ENCODE measurements at places on chromosomes 7 and 10.

DNA sequence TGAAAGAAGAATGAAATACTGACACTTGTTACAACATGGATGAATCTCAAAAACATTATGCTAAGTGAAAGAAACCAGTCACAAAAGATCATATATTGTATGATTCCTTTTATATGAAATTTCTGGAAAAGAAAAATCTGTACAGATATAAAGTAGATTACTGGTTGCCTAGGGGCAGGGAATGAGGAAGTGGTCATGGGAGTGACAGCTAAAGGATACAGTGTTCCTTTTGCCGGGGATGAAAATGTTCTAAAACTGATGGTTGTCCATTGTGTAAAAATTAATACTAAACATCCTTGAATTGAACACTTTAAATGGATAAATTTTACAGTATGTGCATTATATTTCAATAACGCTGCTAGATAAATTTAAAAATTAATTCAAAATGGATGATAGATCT is 25.1 kb downstream of the ALOX5 start:
- no peak for DNase-seq

- DNase-seq = no peak
These were observed 90.9 kb upstream of the SMNDC1 start for GRCh38 chr10:110395350-110396283.

DNA sequence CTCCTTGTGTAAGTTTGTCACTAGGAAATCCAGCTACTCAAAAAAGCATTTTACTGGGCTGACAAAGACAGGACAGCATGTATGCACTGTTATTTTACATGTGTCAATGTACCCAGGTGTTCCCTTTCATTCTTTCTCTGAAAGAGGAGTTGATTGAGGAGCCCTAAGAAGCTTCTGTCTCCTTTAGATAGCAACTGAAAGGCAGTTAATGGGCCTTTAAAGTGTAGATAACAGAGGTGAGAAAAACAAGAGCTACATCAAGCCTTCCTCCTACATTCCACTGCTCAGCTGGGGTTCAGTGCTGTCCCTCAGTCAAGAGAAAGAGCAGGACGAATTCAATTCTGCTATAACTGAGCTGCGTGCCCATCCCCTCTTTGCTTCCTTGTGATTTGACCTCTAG is 12.8 kb upstream of the WIPF3 start:
- no peak for DNase-seq

DNA sequence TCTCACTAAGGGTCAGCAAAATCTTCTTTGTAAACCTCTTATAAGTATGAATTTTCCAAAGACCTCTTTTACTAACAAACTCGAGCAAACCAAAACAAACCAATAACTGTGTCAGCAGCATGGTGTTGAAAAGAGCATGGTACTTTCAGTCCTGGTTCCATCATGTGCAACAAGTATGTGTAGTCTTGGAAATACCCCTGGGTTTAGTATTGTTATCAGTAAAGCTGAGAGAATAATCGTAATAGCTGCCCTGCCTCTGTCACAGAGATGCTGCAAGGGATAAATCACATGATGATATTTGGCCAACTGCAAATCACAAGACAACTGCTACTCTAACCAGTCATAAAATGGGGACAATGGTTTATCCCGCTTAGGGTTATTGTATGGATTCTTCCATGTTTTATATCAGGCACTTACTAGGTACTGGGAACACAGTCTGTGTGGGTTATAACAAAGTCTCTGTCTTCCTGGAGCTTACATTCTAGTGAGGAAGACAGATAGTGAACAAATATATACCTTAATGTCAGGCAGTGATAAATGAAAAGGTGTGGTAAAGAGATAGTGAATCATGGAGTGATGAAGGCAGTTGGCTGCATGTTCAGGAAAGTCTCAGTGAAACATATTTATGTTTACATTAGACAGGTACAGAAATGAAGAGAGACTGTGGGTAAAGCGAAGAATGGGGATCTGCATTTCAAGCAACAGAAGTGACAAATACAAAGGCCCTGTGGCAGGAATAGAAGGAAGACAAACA is 60.5 kb upstream of the C10orf90 start:
- no peak for DNase-seq

DNA sequence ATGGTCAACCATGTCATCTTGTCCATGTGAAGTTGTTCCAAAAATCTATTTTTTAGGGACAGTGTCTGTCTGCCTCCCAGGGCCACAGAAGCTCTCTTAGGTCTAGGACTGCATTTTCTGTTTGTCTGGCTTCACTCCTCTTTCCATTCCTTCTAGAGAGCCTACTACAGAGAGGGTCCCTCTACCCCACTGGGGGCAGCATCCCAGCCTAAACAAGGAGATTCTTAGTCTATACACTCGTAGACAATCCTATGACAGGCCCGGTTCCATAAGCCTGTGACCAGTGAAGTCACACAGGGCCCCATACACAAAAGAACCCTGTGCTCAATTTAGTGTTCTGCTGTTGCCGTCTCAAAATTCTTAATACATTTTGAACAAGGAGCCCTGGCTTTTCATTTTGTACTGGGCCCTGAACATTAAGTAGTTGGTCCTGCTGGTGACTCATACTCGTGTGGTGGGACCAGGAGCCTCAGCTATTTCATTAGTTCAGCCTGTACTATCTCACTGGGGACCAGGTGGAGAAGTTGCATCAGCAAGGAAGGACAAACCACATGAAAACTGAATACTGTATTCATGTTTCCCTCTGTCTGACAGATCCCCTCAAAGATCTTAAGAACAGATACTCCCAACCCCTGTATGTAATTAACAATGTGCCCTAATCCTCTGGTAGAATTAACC is 23.5 kb upstream of the FAM180A start:
- no peak for DNase-seq

GRCh38 chr7:17560516-17560915 is 262.1 kb downstream of the AHR start:
- no peak for DNase-seq

DNA sequence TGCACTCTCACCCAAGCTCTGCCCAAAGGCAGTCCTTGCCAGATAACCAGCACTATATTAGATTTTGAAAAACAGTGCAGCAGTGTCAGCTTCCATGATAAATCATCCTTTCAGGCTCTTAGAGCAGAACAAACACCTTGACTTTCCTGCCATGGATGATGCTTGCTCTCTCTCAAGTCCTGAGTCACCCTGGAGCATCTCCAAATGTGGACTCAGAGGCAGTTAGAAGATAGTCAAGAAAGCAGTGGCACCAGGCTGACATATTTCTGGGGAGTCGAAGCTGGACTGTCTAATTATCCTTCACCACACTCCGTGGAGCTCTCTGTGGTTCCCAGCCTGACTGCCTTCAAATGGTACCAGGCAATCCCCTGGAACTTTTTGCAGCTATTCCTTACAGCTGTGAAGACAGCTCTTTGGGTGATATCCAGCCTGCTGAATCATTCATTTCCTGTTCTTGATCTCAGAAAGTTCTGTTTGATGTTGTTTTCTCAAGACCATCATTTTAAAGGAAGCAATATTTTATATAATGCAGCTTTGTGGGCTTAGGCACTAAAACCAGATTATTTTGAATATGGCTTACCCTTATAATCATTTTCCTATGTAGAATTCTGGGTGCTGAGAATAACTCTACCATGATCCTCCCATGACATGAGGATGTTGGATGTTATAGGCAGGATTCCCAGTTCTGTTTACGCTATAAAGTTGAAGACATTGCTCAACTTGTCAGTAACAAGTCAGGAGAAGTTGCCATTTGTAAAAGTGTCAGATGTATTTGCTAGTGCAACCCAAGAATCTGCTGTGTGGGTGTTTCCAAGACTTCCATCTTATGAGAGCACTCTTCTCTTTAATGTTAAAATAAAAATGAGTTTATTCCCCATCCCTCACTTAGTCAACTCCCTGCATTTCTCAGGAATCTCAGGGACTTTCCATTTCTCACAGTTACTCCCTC is 233.8 kb downstream of the C7orf25 start:
- DNase-seq = no peak

GRCh38 chr7:32670110-32671025 is 175.1 kb downstream of the AVL9 start:
- DNase-seq = no peak

GRCh38 chr10:26909753-26910152 is 49.0 kb upstream of the ABI1 start:
- DNase-seq = no peak

DNA sequence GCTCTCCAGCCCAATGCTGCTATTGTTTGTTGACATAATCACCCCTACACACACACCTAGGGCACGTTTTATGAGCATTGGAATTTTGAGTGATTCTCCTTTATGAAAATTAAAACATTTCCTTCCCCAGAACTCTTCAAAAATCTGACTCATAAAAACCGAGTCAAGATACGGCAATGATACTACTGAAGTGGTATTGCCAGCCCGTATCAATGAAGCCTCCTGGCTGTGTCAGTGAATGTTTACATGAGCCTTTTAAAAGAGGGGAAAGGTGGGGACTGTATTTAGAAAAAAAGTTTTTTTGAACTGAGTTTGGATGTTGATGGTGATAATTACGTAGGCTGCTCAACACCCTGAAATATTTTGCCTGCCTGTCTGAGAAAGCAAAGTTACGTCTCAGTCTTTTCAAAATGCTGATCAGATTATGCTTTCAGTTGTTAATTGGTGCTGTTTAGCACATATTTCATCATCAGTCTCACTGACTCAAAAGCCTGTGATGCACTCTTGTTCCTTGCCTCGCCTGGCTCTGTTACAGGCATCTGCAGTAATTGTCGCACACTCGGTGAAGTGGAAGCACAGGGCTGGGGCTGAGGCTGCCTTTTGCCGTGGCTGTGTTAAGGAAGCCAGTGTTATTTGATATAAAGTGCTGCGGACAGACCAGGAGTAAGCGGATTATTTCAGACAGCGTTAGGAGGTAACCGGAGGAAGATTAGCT is 157.4 kb upstream of the TCF7L2 start:
- no peak for DNase-seq

DNA sequence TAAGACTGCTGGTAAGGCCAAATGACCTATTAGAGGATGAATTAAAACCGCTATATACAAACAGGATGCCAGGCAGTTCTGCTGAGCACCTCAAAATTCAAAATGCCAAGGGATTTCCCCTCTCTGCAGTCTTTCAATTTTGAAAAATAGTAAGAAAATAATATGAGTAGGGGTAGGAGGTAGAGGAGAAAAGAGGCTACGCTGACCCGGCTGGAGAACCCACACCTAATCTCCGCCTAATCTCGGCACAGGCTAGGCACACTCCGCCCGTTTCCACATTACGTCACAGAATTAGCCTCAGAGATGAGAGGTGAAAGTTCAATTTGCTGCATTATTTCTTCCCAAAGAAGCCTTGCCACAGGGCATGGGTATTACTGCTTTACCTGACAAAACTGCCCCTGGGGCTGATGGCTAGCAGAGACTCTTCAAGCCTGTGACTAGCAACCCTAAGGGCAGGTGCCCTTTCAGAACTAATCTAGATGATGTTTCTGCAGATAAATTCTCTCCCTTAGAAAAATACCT is 21.3 kb upstream of the SPOCK2 start:
- no peak for DNase-seq

- no peak for DNase-seq
These were observed 120.3 kb upstream of the DIP2C start for GRCh38 chr10:809671-810350.

DNA sequence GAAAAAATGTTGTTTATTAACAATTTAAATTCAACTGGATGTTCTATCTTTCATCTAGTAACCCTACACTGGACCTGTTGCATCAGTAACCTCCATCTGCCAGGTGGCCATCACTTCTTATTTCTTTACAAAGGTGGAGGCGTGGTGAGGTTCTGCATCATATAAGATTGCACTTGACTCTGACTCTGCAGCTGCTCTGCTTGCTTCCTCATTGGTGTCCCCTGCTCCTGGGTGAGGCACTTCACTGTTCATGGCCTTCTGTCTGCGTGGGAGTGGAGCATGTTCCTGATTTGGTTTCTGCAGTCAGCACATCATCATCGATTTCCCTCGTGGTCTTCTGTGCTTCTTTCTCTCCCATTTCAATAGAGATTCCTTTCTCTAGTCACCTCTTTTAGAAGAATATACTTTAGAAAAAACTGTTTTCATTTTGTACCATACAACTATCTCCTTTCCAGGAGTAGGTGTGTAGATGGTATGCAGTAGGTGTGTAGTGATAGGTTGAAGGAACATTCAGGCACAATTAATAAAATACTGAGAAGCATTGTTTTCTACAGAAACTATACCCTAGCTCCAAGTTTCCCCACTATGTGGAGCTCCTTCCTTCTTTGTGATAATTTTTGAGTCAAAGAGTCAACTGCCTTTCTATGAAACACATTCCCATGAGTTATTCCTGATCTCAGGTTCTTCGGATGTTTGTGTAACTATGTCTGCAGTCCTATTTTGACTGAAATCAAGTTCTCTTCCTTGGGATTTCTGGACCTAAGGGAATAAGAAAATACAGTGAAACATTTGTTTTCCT is 231.7 kb upstream of the CNTNAP2 start:
- DNase-seq = no peak

DNA sequence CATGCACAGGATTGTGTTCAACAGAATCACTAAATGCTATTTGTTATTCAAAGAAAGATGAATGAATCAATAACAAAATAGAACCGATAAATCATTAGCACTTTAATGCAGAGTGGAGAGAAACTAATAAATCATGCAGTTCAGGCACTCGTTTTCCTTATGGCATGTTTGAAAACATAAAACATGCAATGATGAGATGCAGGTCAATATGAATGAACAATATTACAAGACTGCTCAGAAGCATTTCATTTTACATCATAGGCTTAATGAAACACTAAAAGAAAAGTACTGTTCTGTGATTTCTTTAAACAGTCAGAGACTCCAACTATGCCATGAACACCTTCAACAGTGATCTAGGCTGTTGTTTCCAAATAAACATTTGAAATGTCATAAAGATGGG is 158.1 kb upstream of the ETV1 start:
- no peak for DNase-seq

GRCh38 chr7:41492603-41493002 is 210.3 kb downstream of the INHBA start:
- DNase-seq = no peak

DNA sequence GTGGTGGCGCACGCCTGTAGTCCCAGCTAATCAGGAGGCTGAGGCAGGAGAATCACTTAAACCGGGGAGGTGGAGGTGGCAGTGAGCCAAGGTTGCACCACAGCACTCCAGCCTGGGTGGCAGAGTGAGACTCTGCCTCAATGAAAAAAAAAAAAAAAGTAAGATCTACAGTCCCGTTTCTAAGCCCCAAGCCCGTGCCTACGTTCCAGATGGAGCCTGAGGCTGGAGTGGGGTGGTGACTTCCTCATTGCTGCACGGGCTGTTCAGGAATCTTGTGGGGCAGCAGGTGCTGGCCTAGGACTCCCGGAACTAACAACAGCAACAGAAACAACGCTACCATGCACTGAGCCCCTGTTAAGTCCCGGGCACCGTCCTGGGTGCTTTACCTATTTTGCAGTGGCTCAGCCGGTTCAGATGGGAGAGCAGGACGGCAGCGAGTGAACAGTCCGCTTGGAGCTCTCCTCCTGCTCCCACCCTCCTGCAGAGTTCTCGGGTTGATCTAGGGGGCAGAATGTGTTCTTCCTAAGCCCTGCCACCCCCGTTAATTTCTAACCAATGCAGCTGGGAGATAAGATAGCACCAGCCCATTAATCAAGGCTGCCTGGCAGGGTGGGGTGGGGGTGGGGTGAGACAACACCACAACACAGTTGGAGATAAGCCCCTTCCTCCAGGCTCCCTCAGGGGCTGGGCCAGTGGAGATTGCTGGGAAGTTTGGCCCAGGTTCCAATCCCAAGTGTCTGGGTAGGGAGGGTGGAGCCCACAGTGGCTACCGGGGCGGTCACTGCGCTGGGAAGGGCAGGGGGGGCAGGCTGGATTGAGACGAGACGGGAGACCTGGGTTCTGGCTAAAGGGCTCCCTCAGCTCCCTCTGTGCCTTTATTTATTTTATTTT is 17.0 kb upstream of the SFRP5 start:
- no peak for DNase-seq

All from stimulated activated CD4-positive, alpha-beta T cell treated with anti-CD3 and anti-CD28 coated beads, Interleukin-1b, Interleukin-23, amount 100 ng/mL, for 4 hours (primary cell).